CD4-positive, CD25-positive, alpha-beta regulatory T cell (primary cell): ENCODE measurements at places on chromosomes 16 and 17.
A peak's percentile ranks its signal among the peaks of the same experiment; 100 is the strongest.

GRCh38 chr17:13484020-13484419, 117.7 kb downstream of the HS3ST3A1 start:
- no peak for DNase-seq

DNA sequence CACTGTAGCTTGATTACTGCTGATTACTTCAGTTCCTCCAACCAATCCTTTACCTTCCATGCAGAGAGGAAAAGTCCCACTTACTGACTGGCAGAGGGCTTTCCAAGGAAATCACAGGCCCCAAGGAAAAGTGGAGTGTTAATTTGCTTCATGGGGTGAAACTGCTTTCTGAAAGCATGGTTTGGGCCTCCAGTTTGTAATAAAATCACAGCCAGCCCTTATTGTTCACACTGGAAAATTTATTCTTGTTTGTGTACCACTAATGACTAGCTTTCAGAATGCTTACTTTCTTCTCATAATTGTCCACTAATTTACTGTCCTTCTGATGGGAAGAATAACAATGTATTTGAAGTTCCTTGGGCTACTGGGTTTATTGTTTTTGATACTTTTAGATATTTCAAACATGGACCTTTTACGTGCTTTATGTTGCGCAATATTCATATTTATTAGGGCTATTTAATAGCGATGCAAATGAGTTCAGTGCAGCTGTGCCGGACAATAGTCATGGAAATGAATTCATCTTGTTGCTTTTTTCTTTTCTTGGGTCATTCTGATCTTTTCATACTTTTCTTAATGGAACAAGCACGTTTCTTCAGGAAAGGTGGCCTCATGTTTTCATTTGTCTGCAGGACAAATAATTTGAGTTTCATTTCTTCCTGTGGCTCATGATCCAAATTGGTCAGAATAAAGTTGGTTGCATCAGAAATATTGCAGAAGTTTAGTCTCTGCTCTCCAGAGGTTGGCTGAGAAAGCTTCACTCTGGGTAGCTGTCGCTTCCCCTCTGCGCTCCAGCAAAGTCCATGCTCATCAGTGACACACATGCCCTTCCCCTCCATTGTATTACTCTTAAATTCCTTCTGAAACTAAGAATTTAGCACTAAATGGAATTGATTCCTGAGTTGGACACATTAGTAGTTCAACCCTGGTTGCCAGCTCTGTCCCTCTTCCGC, 128.7 kb downstream of the PRKCA start:
- DNase-seq, result no peak

GRCh38 chr17:35069311-35069710, 5.8 kb upstream of the RFFL start:
- DNase-seq, result no peak

GRCh38 chr17:28228109-28228840, 90.7 kb upstream of the TMEM97 start:
- DNase-seq, result no peak

- no peak for DNase-seq
These were observed 14.8 kb downstream of the HDAC5 start for GRCh38 chr17:44108440-44109311.

- DNase-seq, result peak; percentile 76
These were observed 1.3 kb upstream of the HIC1 start for GRCh38 chr17:2053380-2054261.

DNA sequence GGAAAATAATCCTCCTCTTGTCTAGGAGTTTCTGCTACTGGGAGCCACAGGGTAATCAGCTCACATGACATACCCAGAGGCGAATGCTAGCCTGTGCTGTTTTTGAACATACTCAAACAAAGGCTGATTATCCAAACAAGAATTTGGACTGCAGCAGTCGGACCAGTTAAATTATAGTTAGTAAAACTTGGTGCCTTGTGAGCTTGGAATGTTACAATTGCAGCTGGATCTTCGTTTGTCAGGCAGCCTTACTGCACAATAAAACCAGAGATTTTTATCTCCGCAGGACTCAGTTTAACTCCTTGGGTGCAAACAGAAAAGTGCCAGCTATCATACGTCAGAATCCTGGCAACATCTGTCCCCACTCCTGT, 163.8 kb upstream of the TBX2 start:
- DNase-seq, result no peak

GRCh38 chr16:84020353-84020752, 22.2 kb downstream of the SLC38A8 start:
- DNase-seq, result no peak

DNA sequence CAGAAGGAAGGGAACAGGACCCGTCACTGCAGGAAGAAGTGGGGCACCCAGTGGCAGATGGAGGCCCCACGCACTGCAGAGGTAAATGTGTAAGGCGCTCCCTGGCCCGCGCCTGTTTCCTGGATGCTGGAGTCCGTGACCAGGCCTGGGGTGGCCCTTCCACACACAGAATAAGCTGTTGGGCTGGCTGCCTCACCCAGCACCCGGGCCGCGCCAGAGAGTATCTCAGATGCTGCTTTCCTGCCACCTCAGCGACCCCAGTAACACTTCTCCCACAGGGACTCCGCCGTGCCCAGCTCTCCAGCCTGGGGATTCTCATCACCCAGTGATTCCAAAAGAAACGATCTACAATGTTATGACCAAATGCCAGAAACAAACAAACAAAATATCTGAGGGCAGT, 1993.1 kb downstream of the TP53TG3F start:
- no peak for DNase-seq

- no peak for DNase-seq
These were observed 75.0 kb upstream of the CPHXL start for GRCh38 chr16:75801307-75801706.

DNA sequence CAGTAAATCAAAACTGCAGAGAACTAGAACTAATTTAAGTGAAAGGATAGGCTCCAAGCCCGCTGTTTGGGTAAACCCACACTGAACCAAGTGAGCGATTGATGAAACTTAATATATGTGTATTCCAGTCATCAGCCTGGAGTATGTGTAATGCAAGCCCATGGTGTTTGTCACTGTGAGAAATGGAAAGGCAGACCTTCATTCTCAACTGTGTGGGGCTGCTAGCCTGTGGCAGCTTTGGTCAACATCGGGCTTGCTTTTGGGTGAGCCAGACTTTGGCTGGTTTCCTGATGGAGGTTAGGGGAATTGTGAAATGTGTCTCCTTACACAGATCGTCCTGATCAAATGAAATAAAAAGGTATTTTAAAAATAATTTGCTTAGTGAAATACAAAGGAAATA, 279.9 kb downstream of the IRX3 start:
- no peak for DNase-seq
